ENCODE measurements at places on chromosomes 1 and 21. TPM values are rescaled to one million over a fixed set of nuclear protein-coding genes. Genes with fewer than 3 reads are reported as not detected.

Gene PRMT6
- polyA plus RNA-seq: 48.9 TPM

Gene PLD5
- 1.5 TPM for polyA plus RNA-seq

Gene LRRC3
- polyA plus RNA-seq: 4.5 TPM

Gene AMY1A
- polyA plus RNA-seq: not detected

Gene ZBTB8OS
- 48.0 TPM for polyA plus RNA-seq

Gene SPSB1
- 10.8 TPM for polyA plus RNA-seq

Gene CDCA8
- 18.0 TPM for polyA plus RNA-seq

Gene BMP8B
- 1.6 TPM for polyA plus RNA-seq

Gene TMEM82
- 3.3 TPM for polyA plus RNA-seq

- DNase-seq: no peak
Measured at GRCh38 chr1:155967341-155968050, 10.9 kb downstream of the ARHGEF2 start.

GRCh38 chr1:203206129-203206687 lies 19.7 kb upstream of the CHI3L1 start:
- DNase-seq: no peak

- no peak for DNase-seq
Measured at GRCh38 chr1:245938046-245938435, 569.0 kb downstream of the SMYD3 start.

DNA sequence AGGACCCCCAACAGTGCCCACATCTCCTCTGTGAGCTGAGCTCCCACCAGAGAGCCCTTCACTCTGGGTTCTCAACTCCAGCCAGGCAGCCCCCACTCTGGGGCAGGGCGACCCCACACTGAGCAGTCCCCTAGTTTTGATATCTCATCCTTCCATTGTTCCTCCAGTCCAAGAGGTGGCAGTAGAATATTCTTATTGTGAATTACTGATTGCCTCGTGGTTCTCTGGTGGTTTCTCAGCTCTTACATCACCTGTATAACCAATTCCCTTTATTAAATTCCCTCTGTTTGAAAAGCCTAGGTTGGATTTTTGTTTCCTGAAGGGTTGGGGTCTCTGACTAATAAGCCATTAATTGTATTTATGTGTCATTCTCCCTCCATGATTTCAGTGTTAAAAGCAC lies 407.5 kb downstream of the SETD4 start:
- no peak for DNase-seq

- no peak for DNase-seq
Measured at GRCh38 chr1:15114884-15115283, 38.7 kb upstream of the TMEM51 start.

DNA sequence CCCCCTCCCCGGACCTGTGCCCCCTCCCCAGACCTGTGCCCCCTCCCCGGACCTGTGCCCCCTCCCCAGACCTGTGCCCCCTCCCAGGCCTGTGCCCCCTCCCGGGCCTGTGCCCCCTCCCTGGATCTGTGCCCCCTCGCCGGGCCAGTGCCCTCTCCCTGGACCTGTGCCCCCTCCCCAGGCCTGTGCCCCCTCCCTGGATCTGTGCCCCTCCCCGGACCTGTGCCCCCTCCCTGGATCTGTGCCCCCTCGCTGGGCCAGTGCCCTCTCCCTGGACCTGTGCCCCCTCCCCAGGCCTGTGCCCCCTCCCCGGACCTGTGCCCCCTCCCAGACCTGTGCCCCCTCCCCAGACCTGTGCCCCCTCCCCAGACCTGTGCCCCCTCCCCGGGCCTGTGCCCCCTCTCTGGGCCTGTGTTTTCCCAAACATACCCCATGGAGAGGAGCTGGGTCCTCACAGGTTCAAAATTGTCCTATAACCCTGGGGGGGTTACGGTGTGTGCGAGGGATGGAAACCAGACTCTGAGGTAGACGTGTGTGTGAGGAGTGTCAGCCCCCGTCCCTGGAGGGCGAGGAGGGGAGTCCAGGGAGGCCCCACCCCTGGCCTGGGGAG lies 47.6 kb upstream of the POFUT2 start:
- no peak for DNase-seq

GRCh38 chr1:173112129-173112528 lies 61.4 kb upstream of the TNFSF18 start:
- DNase-seq: no peak

- no peak for DNase-seq
Measured at GRCh38 chr1:43779805-43780403, 72.6 kb downstream of the ST3GAL3 start.

GRCh38 chr1:169707912-169708604 lies 3.4 kb downstream of the SELL start:
- no peak for DNase-seq

GRCh38 chr1:95006681-95007080 lies 66.1 kb downstream of the ALG14 start:
- DNase-seq: no peak

DNA sequence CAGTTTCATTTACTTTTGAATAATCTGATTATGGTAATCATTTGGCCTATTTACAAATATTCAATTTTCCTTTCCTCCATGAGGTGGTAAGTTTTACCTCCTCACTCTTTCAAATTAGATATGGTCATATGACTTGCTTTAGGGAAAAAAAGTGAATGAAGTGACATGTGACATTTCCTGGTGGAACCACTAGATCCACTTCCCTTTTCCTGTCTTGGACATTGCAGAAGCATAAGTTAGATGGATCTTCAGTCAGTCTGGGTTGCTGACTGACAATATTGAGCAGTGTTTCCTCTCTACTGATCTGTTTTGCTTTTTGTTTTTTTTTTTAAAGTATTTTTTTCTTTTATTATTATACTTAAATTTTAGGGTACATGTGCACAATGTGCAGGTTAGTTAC lies 481.1 kb upstream of the PTBP2 start:
- DNase-seq: no peak

DNA sequence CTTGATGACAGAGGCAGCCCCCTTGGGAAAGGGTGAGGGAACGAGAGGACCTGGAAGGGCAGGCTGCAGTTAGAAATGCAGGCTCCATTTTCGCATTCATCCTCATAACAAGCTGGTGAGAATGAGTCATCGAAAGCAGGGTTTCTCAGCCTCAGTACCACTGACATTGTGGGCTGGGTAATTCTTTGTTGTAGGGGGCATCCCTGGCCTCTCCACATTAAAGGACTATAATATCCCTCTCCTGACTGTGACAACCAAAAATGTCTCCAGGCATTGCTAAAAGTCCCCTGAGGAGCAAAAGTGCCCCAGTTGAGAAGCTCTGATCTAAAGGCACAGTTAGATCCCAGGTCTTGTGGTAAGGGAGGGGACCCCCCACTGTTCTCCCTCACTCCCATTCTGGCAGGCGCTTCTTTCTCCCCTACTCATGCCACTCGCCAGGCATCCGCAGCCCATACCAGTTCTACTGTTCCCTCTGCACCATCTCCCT lies 20.4 kb downstream of the KCNN3 start:
- no peak for DNase-seq

GRCh38 chr1:37931102-37931360 lies 15.8 kb downstream of the INPP5B start:
- no peak for DNase-seq

DNA sequence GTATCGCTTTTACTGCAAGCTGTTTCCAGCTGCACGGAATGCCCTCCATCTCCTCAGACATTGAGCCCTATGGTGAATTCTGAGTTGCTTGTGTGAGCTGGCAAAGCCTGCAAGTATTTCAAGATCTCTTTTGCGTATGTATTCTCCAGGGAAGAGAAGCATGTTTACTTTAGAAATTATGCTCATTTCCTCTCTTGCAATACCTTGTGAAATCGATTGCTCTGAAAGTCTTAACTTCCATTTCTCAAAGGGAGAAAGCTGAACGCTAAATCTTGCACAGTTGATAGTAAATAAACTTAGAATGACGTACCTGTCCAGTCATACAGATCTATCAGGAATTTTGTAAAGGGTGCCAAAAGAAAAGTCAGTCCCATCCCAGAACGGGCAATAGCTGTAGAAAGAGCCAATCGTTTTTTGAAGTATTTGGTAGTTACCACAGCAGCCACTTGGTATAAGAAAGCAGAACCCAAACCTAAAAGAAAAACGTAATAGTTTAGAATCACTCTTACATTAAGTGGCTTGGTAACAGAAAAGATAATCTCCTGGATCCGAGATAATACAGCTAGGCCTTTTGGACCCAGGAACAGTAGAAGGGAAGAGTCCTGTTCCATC lies 10.0 kb downstream of the SLC16A4 start:
- DNase-seq: no peak

DNA sequence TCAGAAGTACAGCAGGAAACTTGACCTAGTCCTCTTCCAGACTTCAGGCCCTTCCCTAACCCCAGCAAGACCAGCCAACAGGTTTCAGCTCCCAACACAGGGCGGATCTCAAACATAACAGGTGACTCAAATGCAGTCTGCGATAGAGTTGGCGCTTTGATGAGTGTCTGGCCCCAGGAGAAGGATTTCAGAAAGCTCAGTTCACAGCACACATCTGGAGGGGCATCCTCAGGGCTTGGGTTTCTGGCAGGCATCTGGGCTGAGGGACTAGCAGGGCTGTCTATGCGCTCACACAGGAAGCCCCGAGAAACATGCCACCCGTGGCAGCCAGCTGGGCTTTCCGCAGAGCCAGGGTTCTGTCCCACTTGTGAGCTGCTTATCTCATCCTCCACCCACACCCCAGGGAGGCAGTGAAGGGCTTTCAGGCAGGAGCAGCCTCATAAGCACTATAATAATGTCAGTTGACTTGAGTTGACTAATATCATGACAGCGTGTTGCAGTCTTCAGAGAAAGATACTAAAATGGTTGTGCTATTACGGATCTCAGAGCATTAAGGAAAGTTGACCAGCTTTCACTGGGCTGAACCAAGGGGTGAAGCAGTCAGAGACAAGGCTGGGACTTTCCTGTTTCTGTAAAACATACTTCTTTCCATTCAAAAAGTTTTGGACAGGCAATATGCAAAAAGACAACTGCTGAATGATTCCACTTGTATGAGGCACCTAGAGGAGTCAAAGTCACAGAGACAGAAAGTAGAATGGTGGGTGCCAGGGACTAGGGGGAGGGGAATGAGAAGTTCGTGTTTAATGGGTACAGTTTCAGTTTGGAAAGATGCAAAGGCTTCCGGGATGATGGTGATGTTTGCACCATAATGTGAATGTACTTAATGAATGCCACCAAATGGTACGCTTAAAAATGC lies 233.0 kb upstream of the IRF2BP2 start:
- no peak for DNase-seq

GRCh38 chr1:1939296-1940122 lies 20.4 kb upstream of the TMEM52 start:
- DNase-seq: no peak

GRCh38 chr1:17427696-17428660 lies 11.5 kb downstream of the RCC2 start:
- no peak for DNase-seq
